Ureter (tissue), 1 donor: ENCODE measurements at places on chromosomes 5 and 9. TPM values are rescaled to one million over a fixed set of nuclear protein-coding genes. Genes with fewer than 3 reads are reported as not detected.

MCTP1 gene
- 35.8 TPM for total RNA-seq

SPAAR gene
- 1.9 TPM for total RNA-seq

SHISAL2B gene
- total RNA-seq: not detected

DNA sequence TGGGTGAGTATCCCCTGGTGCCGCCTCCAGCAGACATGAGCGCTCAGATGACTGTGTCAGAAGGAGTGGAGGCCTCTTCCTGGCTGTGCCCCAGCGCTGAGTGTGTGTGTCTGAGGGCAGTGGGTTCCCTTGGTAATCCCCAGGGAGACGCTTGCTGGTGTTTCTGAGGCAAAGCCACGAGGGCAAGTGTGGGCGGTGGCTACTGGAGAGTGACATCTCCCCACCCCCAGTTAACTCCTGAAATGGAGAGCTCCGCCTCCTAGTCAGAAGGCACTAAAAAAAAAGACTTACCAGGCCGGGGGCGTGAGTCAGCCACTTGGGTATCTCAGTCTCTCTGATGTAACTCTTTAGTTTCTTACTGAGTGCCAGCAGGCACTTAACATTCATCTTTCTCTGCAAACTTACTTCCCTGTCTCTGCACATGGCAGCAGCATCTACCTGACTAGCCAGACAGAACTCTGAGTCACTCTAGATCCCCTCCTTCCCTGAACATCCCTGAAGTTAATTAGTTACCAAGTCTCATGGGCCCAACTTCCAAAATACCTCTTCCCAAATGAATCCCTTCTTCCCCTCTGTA, 19.3 kb downstream of the ORM2 start:
- peak; percentile 75 for DNase-seq

GRCh38 chr5:76104027-76104426, 20.8 kb downstream of the SV2C start:
- no peak for DNase-seq

DNA sequence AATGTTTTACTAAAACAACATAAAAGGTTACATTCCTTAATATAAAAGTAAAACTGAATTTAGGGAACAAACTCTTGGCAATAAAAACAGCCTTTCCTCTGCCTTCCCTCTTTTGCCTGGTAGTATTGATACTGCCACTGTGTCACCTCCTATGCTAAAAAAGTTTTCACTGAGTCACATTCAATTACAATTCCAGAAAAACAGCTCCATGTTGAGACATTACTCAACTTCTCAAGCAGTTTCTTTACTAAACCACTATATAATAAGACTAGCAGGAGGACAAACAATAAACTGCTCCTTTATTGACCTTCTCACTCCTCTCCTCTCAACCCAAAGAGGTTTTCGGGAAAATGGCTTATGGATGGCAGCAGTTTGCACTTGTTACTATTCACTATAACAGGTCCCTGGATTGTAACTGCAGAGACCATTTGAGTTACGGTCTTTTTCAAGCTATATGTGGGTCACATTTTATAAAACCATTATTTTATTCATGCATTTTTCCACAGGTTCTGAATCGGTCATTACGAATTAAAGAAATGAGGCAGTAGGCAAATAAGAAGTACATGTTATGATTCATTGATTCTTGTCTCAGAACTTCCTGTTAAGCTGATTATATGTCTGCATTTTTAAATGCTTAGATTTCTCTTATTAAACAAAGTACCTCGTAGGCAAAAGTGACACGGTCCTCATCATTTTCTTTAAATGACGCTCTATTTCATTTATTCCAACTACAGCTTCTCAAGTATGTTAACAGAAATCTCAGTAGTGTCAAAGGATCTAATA, 2.1 kb downstream of the ZDHHC21 start:
- no peak for DNase-seq

DNA sequence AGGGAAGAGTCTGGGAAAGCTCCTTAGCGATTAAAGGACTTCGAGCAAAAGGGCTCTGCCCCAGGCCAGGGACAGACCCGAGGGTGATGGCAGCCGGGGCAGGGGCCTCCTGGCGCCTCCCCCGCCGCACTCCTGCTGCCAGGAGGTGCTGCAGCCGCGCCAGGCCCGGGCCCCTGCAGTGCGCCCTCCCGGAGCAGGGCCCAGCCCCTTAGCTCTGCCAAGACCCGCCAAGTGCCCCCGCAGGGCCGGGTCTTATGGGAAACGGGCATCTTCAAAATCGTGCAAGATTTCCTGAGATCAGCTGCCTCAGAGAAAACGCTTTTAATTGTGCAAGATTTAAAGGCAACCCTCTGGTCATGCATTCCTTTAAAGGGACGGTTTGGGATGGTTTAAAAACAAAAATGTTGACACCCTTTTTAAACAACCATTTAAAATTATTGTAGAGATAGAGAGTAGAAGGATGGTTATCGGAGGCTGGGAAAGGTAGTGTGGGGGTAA, 52.4 kb downstream of the CDC14B start:
- DNase-seq: no peak

ZNF483 gene
- 19.1 TPM for total RNA-seq

SAXO1 gene
- total RNA-seq: 0.57 TPM

GRCh38 chr5:109739741-109740728, 50.3 kb downstream of the MAN2A1 start:
- DNase-seq: no peak

DNA sequence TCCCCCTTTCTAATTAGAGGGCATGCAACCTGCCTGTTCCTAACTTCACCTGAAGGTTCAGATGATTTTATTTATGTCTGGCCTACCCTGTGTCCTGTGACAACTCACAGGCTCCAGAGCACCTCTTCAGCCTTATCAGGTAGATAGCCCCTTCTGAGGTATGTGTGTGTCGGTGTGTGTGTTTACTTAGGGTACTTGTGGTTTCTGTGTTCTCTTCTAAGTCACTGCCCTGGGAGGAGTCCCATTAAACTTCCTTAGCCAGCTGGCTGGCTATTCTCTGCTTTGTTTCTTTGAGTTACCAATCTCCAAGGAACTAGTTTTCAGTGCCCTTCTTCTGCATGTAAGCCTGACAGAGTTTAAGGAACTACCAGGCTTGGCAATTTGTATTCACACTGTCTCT, 74.9 kb downstream of the UNC13B start:
- no peak for DNase-seq

GRCh38 chr5:172410160-172410559, 44.2 kb downstream of the SH3PXD2B start:
- DNase-seq: no peak

- no peak for DNase-seq
These were observed 137.3 kb downstream of the SLC12A2 start for GRCh38 chr5:128220841-128221240.
